ENCODE measurements at places on chromosomes 7 and 10.

DNA sequence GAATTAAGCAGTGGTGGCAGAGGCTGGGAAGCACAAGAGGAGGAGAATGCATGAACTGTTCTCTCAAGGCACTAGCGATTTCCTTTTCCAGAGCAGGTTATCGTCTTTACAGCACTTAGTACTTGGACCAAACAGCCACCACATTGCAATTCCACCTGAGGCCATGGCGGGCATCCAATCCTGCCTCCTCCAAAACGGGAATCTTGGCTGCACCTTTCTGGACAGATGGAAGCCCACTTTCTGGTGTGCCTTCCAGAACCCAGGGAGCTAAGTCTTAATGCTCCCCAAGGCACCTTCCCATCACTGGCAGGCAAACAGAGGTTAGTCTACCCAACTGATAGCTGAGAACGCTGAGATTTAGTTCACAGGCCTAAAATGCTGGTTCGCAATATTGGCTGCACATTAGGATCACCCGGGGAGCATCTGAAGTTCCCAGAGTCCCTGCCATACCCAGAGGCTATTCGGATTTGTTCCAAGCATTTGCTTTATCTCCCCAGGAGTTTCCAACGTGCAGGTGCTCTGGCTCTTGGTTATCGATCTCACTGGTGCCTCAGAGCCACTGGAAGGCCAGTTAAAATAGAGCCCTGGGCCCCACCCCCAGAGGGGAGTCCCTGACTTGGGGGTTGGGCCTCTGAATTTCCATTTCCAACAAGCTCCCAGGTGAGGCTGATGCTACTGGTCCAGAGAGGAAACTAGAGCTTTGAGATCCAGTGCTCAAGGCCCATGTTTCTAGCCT lies 62.2 kb downstream of the KCNMA1 start:
- no peak for DNase-seq

DNA sequence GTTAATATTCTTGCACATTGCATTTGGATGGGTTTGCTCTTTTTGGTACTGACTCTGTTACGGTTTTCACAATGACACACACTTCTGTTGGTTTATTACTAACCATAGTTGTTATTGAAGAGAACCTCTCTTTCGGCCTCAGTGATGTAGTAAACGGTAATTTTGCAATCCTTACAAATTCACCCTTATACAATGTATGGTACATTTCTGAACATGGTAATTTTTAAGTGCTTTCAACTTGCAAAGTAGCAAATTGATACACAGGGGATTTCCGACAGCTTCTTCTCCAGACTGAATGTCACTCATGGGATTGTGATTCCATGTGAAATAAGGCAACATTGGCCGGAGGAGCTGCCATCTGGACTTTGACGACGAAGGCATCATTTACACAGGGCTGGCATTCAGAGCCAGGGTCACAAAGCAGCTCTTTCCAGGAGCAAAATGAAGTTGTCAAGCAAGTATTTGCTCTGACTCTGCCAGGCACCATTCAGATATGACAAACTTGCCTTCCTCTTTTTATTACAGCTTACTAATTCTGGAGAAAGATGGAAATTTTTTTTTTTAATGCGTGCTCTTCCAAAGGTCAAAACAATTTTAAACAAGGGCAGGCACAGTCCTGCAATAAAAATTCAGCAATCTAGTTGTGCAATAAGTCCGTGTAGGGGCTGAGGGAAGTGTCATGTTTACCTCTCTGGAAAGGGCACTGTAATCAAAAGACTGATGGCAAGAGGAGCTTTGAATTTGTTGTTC lies 711.5 kb upstream of the C7orf33 start:
- DNase-seq = no peak

DNA sequence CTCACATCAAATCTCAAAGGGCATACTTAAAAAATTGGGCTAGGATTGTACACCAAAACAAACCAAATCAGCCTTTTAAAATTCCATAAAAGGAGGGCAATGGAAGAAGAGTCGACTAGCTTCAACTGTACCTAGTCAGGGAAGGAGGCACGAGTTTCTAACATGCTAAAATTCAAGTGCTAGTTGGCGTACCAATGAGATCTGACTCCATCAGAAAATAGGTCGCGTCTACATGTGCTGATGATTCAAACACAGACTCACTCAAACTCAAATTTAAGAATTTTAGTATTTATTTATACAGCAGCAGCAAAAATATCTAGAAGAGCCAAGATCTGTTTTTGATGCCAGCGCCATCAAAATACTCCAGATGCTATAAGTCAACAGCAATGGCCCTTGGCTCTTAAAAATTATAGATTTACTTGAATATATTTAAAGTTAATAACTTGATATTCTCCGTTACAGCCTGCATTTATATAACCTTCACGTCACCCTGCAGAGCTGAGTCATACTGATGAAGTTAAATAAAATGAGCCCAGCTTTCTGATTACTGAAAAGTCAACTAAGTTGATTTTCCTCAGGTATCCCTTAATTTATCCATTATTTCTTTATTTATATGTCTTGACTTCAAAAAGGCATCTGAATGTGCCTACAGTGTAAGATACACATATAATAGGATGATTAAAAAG lies 302.1 kb upstream of the IMMP2L start:
- DNase-seq = no peak

GRCh38 chr10:56763090-56763489 lies 402.0 kb upstream of the ZWINT start:
- DNase-seq = no peak

GRCh38 chr10:97154162-97154561 lies 31.6 kb downstream of the SLIT1 start:
- no peak for DNase-seq

GRCh38 chr10:7258948-7259523 lies 151.8 kb downstream of the SFMBT2 start:
- no peak for DNase-seq

DNA sequence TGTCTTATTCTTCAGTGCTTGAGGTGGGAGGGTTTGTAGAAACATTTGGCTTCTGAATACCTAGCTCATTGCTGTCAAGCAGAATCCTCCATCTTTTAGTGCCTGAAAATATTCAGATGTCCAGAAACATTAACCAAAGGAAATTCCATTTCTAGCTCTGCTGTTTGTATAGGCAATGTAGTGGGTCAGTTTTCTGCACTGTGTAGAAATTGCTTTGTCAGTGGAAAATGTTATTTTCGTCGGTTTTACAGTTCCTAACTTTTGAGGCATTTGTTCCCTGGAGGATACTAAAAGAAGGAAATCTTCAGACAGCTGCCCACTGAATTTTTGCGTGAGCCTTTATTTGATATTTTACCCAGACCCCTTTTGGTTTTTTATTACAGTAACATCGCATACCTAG lies 143.4 kb downstream of the TPST1 start:
- no peak for DNase-seq

DNA sequence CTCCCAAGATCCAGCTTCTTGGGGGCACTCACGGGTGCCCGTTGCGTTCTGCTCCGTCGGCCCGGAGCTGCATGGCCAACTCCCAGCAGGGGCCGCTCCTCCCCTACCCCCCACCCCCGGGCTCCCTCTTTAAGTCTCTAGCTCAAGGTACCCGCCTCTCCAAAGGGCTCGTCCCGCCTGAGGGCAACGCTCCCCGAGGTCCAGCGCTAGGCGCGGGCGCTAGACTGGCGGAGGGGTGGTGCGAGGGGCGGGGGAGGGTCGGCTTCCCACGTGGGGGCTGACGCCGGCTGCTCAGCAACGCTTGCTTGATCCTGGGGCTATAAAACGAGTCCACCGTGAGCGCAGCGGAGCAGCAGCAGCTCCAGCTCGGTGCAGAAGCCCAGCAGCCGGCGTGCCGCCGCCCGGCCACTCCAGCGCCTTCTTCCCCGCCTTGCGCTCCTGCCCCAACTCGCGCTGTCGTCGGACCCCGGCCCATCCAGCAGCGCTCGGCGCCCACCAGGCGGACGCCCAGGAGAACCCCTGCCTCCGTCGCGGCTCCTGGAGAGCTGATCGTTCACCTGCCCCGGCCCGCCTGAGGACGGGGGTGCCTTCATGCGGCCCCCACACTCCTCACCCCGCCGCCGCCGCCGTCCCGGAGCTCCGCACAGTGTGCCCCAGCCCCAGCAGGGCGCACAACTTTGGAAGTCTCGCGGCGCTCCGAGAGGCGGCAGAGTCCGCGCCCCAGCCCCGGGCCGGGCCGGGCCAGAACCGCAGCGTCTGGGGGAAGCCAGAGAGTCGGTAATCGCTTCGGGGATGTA lies at the start of gene ADRA2A:
Gene ADRA2A, plus strand, starts transcription at position 348 of the 797 bp plus-strand sequence. CDS start 968 bp downstream, outside the sequence.
- DNase-seq = no peak

GRCh38 chr7:125074141-125074540 lies 144.5 kb upstream of the POT1 start:
- no peak for DNase-seq

DNA sequence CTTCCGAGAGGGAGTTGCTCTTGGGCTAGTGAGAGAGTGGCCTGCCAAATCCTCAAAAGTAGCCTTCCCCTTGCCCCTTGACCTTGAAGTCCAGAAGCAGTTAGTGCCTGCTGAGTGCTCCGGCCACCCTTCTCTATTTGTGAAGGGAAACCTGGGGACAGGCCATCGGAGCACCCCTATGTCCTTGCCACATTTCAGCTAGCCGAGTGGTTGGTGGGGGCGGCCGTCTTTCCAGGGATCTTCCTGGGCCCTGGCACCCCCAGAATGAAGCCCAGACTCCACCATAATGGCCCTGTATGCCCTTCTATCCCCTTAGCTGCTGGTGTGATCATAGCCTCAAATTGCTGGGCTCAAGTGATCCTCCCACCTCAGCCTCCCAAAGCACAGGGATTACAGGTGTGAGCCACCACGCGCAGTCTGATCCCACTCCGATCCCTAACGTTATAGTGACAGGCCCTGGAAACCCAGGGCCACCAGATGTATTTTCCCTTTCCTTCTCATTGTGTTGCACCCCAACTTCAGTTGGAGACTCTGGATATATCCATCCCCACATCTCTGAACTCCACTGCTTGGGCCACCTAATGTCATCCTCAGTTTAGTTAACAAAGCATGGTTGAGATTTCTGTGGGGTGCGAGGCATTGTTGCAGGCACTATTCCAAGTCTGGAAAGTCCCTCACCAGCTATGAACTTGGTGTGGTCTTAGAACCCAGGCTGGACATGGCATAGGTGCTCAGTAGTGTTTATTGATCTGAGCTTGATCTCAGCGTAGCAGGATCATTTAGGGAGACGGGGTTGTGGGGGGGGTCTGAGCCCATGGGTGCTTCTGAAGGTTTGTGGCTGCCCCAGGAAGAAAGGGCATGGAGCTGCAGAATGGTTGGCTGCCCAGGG lies 1.6 kb downstream of the TSPAN14 start:
- DNase-seq = no peak

GRCh38 chr7:47715631-47716068 lies 133.7 kb upstream of the TNS3 start:
- DNase-seq = no peak

DNA sequence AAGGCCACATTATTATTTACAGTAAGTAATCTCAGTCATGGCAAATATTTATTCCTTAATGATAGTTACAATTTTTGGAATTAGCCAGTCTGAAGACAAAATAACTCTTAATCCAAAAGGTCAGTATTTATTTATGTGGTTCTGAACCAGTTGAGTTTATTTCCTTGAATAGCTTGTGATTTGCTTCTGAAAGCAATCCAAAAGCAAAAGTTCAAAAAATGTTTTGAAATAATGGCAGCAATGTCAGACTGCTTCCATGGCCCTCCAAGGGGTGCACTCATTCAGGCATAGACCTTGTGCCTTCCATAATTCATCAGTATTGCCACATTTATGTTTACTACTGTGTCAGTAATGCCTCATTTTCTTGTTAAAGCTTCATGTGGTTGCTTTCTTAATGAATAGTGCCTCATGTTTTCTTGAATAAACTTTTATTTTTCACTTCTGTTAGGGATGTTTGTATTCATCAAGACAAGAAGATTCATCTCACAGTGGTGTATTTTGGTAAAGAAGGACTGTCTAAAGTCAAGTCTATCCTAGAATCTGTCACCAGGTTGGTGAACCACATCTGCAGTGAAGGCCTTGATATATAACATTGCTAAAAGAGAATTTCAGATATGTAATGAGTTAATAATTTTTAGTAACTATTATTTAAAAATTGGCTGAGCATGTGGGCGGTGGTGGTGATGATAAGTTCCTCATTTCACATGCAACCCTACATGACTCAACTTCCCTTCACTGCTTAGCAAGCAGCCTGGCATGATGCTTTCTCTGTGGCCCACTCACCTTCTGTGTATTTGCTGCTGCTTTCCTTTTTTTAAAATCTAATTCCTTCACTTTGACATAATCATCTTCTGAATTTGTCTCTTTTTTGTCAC lies 22.0 kb downstream of the CSGALNACT2 start:
- DNase-seq = no peak

GRCh38 chr7:102215711-102216110 lies 71.0 kb upstream of the SH2B2 start:
- no peak for DNase-seq

DNA sequence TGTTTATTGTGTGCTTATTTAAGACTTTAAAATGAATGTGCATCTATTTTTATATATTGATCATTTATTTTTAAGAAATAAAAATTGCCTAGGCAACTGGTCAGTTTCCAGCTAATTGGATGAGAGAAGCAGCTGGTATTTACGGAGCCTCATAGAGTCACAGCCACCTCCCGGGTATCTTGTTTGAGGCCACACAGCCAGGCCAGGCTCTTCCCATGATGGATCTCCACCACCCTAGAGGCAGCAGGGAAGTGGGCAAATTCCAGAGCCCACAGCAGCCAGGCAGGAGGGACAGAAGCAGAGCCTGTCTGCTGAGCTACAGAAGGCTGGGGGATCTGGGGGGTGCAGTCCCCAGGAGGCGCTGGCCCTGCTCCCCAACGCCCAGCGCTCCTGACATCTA lies 61.6 kb downstream of the CLEC2L start:
- no peak for DNase-seq
